ENCODE measurements at places on chromosomes 12 and 14.

GRCh38 chr12:71768900-71769299 lies 14.2 kb downstream of the RAB21 start:
- DNase-seq, result no peak

DNA sequence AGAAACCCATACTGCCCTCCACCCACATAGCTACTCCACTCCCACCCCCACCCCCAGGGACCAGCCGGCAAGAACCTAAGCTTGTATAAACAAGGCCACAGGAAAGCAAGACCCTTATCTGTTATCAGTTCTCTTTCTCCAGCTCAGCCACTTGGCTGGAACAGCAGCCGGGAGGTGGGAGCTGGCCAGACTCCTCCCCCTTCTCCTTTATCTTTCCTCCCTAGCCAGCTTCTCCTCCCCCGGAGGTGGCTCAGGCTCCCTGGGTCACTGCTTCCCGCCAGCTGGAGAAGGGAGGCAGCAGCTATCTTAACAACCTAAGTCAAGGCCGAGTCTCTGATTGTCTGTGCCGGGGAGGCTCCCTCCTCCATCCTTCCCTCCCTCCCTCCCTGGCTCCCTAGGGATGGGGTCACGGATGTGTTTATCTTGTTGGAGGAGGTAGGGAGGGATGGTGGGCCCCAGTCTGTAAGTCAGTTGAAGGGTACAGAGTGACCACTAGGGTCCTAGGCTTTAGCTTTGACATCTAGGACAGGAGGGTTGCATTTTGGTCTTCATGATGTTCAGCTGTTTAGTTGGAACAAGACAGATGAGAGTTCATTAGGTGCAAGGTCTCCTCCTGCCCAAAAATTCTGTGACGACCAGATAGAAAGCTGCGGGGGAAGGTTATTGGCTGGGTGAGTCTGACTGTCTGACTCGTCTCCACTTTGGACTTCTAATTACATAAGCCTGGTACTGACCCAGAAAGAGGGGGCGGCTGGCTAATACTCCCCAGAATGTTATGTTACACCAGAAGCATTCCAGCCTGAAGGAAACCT lies 29.7 kb downstream of the ZFP36L1 start:
- DNase-seq, result no peak

DNA sequence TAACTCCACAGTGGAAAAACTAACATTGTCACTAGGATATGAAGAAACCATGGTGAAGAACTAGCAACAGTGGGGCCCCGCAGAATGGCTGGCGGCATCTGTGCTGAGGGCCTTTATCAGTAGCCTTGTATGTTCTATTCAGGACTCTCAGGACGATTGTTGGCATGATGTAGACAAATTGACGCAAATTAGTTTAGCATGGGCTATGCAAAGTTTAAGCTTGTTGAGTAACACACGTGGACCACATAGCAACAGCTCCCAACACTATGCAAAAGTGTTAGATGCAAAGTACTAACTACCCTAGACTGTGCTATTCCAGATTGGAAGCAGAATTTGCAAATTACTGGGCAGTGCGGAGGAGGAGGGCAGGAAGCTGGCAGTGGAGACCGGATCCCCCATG lies 38.2 kb upstream of the TMEM263 start:
- no peak for DNase-seq

DNA sequence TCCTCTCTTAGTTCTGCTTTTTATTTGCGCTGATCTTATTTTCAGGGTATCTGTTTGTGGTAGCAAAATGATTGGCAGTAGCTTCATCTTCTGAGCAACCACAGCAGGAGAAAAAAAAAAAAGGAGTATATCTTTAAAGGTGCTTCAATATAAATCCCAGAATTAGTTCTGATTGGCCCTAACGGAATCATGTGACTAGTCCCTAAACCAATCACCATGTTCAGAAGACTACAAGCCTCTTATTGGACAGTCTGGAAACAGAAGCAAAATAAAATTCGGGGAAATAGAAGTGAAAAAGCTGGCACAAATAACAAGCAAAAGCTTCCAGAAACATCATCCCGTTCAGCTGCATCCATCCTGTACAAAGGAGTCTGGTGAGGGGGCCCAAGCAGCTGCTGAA lies 49.9 kb upstream of the PTPRO start:
- DNase-seq, result no peak

- no peak for DNase-seq
These were observed 630.9 kb upstream of the ATXN7L3B start for GRCh38 chr12:73906757-73907156.

- no peak for DNase-seq
These were observed 502.6 kb downstream of the FUT8 start for GRCh38 chr14:65915125-65915524.

DNA sequence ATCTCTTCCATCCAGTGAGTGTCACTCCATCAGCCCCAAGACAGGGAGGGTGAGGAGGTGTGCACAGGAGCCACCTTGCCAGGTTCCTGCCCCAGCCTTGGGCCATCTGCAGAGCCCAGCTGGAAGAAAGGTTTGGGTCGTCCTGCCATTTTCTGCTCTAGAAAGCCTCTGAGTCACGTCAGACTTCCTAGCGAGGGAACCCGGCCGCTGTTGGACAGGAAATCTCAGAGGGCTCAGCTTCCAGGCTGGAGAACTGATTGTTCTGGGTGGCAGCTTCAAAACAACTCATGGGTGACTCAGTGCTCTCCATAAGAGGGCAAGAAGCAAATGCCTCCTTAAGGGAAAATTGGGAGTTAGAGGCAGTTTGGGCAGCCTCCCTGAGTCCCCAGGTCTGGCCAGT lies 16.6 kb downstream of the HIP1R start:
- no peak for DNase-seq

GRCh38 chr12:85820101-85820500 lies 16.1 kb downstream of the RASSF9 start:
- DNase-seq, result no peak

DNA sequence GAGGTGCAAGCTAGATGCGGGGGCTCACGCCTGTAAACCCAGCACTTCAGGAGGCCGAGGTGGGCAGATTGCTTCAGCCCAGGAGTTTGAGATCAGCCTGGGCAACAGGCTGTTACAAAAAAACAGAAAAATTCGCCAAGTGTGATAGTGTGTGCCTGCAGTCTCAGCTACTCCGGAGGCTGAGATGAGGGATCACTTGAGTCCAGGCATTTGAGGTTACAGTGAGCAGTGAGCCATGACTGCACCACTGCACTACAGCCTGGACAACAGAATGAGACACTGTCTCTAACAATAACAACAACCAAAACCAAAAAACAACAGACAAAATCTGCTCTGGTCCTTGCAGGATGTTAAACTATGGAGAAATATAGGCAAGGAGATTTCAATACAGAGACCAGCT lies 13.9 kb downstream of the BTBD7 start:
- no peak for DNase-seq

Data from activated gamma-delta T cell treated with anti-CD3 and anti-CD28 coated beads, Interleukin-2, amount 50 U/mL, for 16 hours (primary cell).